Mesendoderm (in vitro differentiated cells): ENCODE measurements at places on chromosomes 1 and 21.

GRCh38 chr21:45019076-45019886, 55.1 kb upstream of the ADARB1 start:
- peak; percentile 40 for DNase-seq

DNA sequence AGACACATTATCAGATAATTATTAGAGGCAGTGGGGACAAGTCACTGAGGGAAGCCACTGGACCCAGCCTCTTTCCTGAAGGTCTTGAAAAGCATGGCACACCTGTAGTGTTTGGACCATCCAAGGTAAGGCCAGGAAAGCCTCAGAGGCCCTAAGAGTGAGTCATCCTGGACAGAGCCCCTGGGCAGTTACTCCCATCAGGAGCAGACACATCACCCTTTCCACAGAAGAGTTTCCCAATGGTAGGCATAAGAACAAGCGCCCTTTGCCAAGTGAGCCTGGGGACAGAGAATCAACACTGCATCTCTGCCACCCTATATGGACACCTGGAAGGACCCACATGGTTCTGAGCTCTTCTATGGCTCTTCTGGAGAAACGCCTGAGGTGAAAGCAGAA, 136.0 kb downstream of the PLXNA2 start:
- no peak for DNase-seq

GRCh38 chr1:101205457-101205856, 31.4 kb upstream of the S1PR1 start:
- no peak for DNase-seq

DNA sequence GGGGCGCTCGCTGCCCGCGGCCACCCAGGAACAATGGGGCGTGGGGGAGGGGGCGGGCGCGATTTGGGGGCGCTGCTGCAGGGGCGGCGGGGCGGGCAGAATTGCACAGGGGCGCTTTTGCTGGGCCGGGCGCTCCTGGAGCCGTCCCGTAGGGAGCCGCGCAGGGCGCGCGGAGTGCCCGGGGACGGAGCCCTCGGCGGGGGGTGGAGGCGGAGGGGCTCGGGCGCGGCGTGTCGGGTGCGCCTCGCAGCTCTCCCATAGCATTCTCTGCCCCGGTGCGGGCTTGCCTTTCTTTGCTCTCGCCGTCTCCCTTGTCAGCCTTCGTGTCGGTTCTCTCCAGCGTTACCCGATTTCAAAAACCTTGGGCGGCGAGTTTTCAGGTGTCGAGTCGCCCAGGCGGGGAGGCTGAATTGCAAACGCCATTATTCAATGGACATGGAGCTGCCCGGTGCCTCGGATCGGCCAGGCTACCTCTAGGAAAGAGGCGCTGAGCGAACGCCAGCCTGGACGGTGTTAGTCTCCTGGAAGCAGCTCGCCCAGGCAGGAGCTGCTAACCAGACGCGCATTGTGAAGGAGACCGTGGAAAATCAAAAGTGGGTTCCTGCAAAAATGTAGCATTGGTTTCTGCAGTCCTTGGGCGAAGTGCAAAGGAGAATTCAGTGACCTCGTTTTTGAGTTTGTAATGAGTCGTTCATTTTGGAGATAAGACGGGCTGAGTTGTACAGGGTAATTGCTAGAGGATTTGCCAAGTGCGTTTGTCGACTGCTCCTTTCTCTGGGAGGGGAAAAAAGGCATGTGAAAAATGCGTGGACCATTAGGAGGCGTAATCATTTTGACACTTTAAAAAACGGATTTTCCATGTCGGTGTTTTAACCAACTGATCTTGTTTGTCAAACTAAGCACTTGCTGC, 626 bp downstream of the CXADR start:
- peak; percentile 76 for DNase-seq

GRCh38 chr1:173409613-173410012, 67.5 kb upstream of the PRDX6 start:
- no peak for DNase-seq
